HT-29 (cell line): ENCODE measurements at places on chromosomes 2 and 18.
A peak's percentile ranks its signal among the peaks of the same experiment; 100 is the strongest.

- DNase-seq: no peak
Observed at GRCh38 chr2:111155610-111156009, 34.9 kb downstream of the BCL2L11 start.

GRCh38 chr2:180478883-180479282, 471.8 kb upstream of the CWC22 start:
- DNase-seq: no peak

GRCh38 chr2:223585666-223586065, 16.5 kb downstream of the SCG2 start:
- no peak for DNase-seq

DNA sequence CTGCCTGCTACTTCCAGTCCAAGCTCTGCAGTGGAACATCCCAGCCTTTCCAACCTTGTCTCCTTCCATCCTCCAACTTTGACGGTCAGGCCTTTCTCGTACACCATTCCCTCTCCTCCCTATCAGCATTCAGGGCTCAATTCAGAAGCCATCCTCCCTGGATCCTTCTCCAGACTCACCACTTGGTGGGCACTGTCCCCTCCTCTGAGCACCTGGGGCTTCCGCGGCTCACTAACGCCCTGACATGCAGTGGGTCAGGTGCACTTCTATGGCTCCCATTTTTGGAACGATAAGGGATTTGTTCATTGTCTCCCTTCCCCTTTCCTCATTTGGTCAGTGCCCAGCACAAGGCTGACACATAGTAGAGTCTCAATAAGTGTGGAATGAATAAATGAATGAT, 56.7 kb downstream of the TNS1 start:
- no peak for DNase-seq

- no peak for DNase-seq
Observed at GRCh38 chr2:224882291-224883171, 159.7 kb downstream of the DOCK10 start.

DNA sequence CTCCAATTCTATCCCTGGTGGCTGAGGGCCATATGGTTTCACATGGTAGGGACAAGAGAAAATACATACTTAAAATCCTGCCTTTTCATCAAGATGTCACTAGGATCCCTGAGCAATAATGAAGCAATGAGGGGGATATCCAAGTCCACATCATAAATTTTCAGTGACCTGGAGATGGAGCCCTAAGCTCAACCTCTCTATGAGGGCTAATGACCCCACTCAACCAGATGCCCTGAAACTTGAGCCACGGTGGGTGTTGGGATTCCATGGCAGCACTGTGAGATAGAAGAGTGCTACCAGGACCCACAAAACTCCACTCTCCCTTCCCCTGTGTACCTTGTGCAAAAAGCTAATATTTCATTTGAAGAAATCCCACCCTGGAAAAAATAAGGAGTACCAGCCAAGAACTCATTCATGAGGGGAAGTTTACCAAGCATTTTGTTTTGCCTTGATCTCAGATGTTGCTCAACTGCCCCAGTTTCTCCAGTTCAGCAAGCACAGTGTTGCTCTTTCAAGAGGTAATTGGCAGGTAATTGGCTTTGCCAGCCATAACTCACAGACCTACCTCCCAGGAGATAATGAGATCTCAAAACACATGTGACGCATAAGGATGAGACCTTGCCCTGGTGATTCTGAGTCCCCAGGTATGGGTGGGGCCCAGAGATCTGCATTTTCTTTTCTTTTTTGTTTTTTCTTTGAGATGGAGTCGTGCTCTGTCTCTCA, 51.0 kb upstream of the TTC39C start:
- no peak for DNase-seq

GRCh38 chr18:67597759-67598158, 81.2 kb upstream of the DSEL start:
- DNase-seq: no peak

DNA sequence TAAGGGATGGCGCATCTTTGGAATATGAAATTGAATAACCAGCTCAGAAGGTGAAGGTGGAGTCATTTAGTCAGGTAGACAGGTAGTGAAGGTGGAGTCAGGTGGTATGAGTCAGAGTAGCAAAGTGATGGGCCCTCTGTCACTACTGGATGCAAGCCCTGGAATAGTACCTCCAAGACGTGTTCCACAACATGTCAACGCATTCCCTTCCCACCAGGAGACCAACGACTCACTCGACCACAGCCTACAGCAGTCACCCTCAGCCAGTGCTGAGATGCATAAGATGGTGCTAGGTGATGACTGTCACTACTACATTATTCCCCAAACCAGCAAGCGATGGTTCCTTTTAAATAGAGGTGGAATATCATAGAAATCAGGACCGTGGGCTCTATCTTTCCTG, 6.8 kb downstream of the CPLX4 start:
- DNase-seq: no peak

DNA sequence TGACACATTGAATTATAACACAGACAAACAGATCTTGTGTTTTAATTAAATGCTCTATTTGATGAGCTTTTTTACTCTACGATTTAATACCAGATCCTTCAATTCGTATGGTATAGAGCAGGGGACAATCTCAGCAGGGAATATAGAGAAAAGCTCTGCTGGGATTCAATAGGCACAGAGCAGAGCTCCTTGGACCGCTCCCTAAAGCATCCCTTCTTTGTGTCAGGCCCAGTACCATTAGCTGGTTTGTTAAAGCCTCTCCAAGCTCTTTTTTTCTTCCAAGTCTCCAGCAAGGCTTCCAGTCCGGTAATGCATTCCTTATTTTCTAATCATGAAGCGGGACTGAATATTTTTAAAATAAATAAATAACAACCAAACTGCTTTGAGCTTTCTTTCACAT, 466.0 kb downstream of the NR4A2 start:
- DNase-seq: no peak

DNA sequence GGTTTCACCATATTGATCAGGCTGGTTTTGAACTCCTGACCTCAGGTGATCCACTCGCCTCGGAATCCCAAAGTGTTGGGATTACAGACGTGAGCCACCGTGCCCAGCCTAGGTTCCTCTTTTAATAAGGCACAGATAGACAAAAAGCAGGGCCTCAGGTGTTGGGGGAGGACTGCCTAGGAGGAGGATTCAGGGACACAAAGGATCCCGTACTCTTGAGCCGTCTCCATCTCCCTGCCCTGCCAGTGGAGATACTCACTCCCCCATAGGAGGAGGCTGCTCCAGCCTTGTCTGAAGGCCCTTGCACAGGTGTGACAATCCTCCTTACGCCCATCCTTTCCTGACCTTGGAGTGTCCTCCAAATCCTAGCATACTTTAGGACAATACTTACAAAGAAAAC, 32.0 kb upstream of the TFCP2L1 start:
- no peak for DNase-seq

GRCh38 chr2:224025874-224026273, 13.2 kb downstream of the SERPINE2 start:
- DNase-seq: no peak

GRCh38 chr2:201574766-201575165, 68.5 kb downstream of the TMEM237 start:
- no peak for DNase-seq

DNA sequence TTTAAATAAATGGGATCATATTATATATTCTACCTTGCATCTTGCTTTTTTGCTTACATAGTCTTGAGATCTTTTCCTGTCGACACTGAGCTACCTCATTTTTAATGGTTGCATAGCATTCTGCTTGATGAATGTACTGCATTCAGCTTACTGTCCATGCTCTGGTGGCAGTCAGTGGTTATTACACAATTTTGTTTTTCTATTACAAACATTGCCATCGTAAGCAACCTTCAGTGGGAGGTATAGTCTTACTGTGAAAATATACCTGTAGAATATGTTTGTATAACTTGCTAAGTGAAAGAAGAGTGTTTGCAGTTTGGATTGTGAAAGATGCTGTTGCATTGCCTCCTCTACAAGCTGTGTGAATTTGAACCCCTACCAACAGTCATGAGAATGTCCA, 43.4 kb downstream of the UBXN4 start:
- peak; percentile 20 for DNase-seq

DNA sequence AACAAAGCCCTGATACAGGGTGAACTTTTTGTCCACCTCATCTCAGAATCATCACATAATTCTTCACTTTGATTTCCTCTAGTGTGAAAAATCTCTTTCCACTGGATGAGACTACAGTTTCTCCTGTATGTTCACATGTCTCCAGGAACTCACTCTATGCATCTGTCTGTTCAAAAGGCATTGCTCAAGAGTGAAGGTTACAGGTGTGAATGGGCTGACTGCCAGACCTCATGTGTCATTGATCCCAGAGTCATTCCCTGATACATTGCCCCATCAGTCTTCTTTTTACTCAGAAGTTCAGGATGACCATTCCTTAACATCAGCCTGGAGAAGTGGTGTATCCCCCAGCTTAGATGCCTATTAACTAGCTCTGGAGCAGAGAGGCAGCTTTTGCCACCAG, 4.4 kb upstream of the DSC3 start:
- DNase-seq: no peak

- peak; percentile 64 for DNase-seq
Observed at GRCh38 chr2:64609227-64609941, 44.3 kb downstream of the SERTAD2 start.

GRCh38 chr2:10619643-10620042, 70.1 kb downstream of the NOL10 start:
- no peak for DNase-seq

- DNase-seq: no peak
Observed at GRCh38 chr2:135637456-135638087, 104.1 kb upstream of the UBXN4 start.

GRCh38 chr18:61982475-61982874, 89.7 kb upstream of the RNF152 start:
- DNase-seq: no peak
